Stimulated activated CD4-positive, alpha-beta T cell treated with anti-CD3 and anti-CD28 coated beads, Interleukin-4, amount 100 ng/mL, for 1 hour (primary cell): ENCODE measurements at places on chromosomes 6 and 20.

- no peak for DNase-seq
Observed at GRCh38 chr6:12238219-12238618, 51.9 kb upstream of the EDN1 start.

- no peak for DNase-seq
Observed at GRCh38 chr20:36197271-36197670, 39.0 kb upstream of the AAR2 start.

DNA sequence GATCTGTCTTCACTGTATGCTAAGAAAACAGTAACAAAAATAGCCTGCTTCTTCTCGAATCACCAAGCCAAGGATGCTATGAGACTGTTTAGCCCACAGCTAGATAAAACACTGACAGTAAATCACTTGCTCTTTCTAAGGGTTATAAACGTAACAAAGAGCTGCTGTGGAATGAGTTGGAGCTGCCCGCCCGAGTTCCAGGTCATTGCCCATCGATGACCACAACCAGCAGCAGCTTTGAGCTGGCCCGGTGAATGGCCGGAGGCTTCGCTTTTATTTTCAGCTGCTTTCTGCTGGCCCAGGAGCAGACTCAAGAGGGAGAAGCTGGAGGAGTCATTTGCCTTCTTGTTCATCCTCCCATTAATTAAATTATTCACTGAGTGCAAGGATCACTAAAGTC lies 82.2 kb upstream of the CDH4 start:
- DNase-seq = no peak

- DNase-seq = peak; percentile 52
Observed at GRCh38 chr6:108942556-108943492, 94.6 kb downstream of the ARMC2 start.

DNA sequence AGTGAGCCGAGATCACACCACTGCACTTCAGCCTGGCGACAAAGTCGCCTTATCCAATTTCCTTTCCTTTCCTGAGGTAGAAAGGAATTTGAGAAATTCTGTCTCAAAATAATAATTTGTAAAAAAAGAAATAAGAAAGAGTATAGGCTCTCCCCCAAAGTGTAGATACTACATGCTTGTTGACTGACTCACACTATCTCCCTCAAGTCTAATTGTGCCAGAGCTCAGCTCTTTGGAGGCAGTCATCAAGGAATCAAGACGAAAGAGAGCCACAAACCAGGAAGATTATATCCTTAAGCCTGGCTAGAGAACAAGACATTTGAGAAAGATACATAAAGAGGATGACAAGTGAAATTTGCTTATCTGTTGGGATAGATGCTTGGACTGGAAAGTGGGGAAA lies 3.7 kb upstream of the FKBPL start:
- no peak for DNase-seq

DNA sequence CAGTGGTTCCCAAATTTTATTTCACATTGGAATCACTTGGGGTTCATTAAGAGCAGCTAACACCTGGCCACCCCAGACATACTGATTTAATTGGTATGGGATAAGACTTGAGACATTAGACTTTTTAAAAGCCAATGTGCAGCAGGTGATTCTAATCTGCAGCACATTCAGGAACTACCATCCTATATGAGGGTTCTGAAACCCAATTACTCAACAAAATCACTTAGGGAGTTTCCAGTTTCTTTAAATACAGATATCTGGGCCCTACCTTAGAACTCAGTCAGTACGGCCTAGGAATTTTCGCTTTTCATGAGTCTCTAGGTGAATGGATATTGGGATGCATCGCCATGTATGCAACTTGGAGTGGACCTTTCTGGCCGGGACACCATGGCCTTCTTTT lies 24.0 kb upstream of the L3MBTL3 start:
- DNase-seq = no peak

- no peak for DNase-seq
Observed at GRCh38 chr6:12935637-12936036, 219.1 kb downstream of the PHACTR1 start.

DNA sequence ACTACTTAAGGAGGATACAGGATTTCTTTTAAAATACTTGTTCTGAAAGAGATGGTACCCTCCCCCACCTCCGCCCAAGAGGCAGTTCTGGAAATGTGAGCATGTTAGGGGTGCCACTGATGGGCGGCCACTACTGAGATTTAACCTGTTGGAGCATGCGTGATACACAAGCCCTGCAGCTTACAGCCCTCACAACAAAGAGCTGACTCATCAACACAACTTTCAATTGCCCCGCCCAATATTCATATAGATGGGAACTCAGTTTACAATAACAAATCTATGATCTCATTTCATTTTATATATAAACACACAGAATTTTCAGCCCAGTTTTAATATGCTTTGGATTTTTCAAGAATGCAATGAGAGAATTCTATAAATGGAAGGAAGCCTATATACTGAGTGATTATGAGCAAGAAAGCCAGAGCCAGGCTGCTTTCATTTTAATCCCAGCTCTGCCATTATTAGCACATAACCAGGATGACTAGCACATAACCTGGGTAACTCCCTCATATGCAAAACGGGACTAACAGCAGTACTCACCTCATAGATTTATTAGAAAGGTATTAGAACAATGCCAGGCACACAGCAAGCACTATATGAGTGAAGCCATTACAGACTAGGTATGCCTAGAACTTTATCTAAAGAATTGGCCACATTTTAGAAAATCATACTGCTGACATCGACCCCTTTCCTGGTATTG lies 45.6 kb upstream of the IPCEF1 start:
- no peak for DNase-seq

- no peak for DNase-seq
Observed at GRCh38 chr6:167137081-167137480, 14.2 kb downstream of the CCR6 start.

DNA sequence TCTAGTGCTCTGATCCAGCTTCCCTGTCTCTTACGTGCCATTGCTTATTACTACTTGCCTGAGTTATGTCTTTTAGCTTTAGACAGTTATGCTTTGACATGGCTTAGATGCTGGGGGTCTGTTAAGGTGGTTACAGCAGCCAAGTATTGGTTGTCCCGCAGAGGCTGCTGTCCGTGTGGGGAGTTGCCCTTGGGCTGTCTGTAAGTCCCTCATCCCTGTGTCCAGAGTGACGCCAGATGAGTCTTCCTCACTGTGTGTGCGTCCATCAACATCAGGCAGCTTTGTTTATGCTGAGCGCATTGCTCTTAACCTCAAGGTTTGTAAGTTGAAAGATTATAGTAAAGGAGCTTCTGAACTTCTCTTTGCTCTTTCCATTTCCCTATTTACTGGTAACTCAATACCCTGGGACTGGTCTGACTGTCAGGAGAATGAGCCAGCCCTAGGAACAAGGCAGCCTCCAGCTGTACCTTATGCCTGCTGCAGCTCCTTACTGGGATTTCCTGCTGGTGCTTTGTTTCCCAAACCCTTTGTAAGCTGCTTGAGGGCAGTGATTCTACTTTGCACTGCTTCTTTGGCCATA lies 7.2 kb downstream of the FAM120B start:
- no peak for DNase-seq

DNA sequence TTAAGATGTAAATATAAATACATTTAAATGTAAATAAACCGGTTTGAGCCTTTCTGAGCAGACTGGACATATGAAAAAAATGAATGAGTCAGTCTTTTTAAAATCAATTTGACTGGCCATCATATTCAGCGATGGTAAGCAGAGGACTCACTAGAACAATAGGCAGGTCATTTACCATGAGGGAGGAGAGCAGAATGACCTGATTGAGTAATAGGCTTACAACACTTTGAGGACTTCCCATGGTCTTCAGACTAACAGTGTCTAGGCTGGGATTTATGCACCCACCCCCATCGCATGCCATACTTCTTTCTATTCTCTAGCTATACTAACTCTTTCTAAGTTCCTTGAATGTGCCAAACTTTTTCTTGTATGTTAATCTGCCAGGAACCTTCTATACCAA lies 241.9 kb upstream of the RAB32 start:
- no peak for DNase-seq

- no peak for DNase-seq
Observed at GRCh38 chr6:118895261-118895560, 1.3 kb downstream of the ASF1A start.

DNA sequence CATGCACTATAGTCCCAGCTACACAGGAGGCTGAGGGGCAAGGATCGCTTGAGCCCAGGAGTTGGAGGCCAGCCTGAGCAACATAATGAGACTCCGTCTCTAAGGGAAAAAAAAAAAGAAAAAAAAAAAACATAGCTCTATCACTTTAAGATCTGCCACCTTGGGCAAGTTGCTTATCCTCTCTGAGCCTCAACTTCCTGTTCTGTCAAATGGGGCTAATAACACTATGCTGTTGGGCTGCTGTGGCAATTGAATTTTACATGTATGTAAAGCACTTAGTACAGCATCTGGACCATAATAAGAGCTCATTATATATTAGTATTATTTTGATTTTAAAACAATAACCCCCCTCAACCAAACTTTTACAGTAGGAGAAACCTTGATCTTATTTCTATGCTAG lies 141.5 kb downstream of the ATXN1 start:
- DNase-seq = no peak

DNA sequence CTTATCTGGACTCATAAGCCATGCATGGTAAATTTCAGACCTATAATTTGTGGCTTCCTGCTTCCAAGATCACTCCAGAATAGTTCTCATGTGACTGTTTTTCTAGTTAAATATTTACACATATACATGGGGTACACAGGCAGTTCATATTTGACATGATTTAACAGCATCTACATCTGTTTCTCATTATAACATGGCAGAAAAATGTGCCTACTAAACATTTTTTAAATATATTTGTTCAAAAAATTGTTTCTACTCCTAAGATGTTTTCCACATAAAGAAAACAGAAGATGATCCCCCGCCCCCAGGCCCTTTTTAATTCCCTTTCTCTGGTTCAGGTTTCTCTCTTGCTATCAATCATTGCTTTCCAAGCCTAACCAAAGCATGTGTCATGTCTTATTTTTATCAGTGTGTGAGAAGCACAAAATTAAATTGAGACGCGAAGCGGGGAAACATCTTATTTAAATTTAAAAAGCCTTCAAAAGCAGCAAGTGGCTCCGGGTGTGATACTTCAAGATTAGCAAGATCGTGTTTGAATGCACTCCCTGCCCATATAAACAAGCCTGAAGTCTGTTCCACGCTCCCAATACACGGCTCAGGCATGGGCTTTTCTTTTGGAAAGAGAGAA lies 37.3 kb downstream of the IPCEF1 start:
- no peak for DNase-seq

DNA sequence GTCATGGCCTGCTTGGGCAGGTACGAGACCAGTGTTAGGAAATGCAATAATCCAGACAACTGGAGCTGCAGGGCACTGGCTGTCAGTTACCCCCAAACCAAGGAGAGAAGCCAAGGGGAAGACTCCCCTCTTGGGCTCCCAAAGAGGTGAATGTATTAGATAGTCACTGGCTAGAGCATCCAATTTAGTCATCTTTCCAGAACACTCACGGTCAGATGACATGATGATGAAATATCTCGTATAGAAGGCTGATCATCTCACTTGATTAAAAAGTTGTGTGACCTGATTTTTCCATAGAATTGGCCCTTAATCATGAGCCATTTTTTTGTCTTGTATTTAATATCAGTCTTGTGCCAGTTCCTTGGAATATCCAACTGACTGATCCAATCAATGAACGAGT lies 40.7 kb downstream of the SLC22A3 start:
- DNase-seq = no peak

GRCh38 chr6:82842721-82843120 lies 222.9 kb downstream of the UBE3D start:
- no peak for DNase-seq

DNA sequence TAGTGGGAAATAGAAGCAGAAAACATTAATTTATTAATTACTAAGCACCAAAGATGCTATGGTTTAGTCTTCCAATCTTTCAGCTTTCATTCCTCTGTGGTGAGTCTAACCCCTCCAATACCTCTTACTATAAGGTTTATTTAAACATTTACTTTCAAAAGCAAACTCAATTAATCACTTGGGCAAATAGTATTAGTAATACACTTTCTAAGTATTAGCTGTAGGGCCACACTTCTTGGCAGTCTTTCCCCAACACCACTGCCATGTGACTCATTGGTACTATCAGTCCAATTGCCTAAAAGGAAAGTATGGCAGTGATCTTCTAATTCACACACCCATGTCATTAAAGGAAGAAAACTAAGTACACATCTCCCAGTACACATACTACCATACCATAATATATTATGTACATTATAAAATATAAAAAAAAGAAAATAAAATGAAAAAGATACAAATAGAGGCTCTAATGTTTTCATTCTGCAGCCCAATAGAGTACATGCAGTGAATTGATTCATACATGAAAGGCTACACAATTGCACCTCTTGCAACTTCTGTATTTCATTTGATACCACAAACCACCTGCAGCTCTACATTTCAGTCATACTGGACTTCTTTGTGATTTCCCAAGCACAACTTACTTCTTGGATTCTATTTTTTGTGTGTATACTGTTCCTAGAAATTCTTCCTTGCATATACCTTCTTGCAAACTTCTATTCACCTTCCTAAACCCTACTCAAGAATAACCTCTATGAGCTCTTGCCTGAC lies 218.6 kb downstream of the PKHD1 start:
- DNase-seq = no peak

DNA sequence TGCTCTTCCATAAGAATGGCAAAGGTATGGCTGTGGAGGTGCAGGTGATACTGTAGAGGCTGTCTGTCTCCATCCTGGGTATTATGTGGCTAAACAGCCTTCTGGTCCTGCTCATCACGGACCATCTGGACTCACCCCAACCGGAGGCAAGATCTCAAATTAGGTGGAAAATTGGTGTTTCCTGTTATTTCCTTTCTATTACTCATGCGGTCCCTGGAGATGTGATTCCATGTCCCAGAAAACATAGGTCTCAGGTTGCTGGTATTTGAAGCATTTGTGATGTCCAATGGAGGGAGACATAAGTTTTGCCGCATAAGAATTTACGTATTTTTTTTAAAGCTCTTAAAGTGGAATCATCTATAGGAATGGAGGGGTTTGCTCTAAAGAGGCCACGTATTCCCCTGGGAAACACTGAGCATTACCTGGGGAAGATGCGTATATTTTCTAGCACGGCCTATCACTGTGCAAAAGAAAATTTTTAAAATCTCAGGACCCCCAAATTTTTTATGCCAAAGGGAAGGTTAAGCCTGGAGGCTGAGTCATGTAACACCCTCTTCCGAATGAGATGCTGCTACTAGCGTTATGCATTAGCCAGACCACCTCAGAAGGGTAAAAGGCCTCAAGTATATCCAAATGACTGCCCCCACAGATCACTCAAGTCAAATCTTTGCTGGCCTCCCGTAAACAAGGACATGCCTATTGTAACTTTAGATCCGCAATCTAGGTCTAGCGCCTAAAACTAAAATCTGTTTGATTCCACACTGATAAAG lies 22.4 kb upstream of the PBOV1 start:
- DNase-seq = no peak
